ENCODE measurements at places on chromosomes 4 and X.

GRCh38 chr4:57109411-57109846 is 756 bp downstream of the IGFBP7 start:
- no peak for DNase-seq

DNA sequence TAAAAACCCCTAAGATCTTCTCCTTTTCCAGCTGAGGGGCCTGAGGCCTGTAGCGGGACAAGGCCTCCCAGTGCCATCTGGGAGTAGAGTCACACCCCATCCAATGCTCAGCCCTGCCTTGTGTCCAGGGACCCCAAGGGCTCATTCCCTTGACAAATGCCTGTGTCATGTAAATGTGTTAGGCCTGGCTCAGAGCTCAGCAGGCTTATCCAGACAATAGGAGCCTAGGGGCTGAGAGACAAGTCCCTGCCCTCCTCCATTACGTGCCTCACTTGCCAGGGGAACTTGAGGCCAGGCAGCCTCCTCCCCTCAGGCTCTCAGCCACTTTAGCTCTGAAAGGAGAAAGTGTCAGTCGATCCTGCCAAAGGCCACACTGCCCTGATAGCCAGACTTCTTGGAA is 166.8 kb upstream of the MAMLD1 start:
- DNase-seq: no peak

GRCh38 chr4:170089274-170089667 is 485 bp downstream of the AADAT start:
- DNase-seq: no peak

DNA sequence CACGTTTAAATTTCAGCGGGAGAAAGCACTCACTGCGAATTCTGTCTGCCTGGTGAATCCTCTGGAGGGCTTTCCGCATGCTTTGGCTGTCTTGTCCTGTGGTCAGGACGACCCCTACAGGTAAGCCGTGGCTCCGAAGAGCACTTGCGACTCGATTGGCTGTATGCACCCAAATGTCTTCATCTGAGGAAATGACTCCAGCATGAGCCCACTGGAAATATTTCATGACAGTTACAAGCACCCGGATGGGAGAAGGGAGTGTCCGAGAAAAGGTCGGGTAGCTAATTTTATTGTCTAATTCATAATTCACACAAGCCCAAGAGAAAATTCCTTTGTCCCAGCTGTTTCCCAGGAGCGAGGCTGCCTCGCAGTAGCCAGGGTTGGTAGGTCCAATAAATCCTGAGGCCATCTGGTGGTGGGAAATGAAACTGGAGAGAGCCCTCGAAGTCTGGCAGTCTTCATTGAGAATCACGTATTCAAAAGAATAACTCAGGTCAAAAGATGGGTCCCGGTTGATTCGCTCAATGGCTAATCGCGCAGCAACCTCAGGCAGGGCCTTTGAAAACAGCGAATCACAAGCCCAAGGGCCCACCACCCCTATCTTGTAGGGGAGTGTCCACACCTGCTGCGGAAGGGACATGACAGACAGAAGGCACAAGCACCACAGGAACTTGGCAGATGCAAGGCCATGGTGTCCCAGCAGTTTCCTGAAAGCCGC is 6.6 kb downstream of the GUCY2F start:
- DNase-seq: no peak

GRCh38 chr4:52957220-52957686 is 95.1 kb downstream of the RASL11B start:
- no peak for DNase-seq

Measured in CD4-positive, alpha-beta T cell treated with Interleukin-10 for 1 hour (primary cell).